ENCODE measurements at places on chromosomes 7 and 10. TPM values are rescaled to one million over a fixed set of nuclear protein-coding genes. Genes with fewer than 3 reads are reported as not detected.

DNA sequence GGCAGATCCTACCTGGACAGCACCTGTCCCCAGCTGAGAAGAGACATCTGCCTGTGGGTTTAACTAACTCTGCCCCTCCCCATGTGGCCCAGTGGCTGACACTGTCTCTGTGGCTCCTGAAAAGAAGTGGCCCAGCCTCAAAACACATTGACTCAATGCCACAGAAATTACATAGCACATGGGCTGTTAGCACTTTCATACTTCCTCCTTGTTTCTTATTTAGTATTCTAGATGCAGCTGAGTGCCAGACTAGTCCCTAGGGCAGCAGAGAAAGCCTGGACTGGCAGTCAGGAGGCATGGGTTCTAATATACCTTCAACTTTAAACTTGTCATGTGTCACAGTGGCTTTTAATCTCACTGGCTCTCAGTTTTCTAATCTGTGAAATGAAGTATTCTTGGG lies 171.0 kb downstream of the TRIL start:
- peaks cover 3% of the 10 kb centered on the region for H3K4me1 ChIP-seq
- no peaks in the 10 kb centered on the region for H3K27me3 ChIP-seq
- H3K36me3 ChIP-seq = no peaks in the 10 kb centered on the region
- DNase-seq = no peak
- H3K27ac ChIP-seq = no peak overlapping the region

- peak overlapping the region; percentile 15 for H3K4me3 ChIP-seq
- no peaks in the 10 kb centered on the region for H3K36me3 ChIP-seq
- no peak for DNase-seq
- no peaks in the 10 kb centered on the region for H3K4me1 ChIP-seq
Observed at GRCh38 chr7:74173491-74173865, 678 bp upstream of the EIF4H start.

- no peaks in the 10 kb centered on the region for H3K27me3 ChIP-seq
- H3K36me3 ChIP-seq = no peaks in the 10 kb centered on the region
- H3K4me3 ChIP-seq = no peak overlapping the region
- DNase-seq = no peak
Observed at GRCh38 chr7:130986261-130986690, 252.3 kb upstream of the KLF14 start.

Gene TMEM176B
- 6.5 TPM for polyA plus RNA-seq

Gene VWC2
- polyA plus RNA-seq = 0.03 TPM

Gene CNPY1
- not detected for polyA plus RNA-seq
